ENCODE measurements at places on chromosomes 6 and 20.

GRCh38 chr6:21476112-21476511 lies 117.4 kb upstream of the SOX4 start:
- no peak for DNase-seq

DNA sequence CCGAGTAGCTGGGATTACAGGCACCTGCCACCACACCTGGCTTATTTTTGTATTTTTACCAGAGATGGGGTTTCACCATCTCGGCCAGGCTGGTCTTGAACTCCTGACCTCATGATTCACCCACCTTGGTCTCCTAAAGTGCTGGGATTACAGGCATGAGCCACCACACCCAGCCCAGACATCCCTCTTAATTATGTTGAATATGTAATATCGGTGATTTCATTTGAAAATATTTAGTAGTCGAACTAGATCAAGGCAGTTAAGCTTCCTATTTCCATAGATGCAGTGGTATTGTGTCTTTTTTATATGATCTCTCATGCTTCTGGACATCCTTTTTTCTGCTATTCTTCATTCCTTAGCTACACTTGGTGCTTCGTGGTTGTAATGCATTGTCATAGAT lies 29.7 kb downstream of the ESR1 start:
- DNase-seq = no peak

DNA sequence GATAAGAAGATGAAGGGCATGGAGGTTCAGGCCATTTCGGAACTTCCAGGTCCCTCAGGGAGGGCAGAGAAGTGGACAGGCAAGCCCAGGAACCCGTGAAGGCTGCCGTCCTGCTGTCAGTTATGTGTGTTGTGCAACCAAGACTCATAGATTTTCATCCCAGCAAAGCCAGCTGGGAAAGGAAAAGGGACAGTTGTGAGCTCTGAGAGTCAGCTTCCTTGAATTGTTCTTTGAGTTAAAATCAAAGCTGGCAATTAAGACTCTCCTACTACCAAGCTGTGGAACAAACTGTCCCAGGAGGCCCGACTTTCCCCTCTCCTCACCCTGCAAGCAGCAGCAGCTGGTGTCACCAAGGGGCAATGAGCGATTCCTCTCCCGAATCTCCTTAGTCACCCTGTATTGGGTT lies 46.3 kb upstream of the IYD start:
- DNase-seq = no peak

GRCh38 chr6:134888316-134888715 lies 61.6 kb downstream of the ALDH8A1 start:
- no peak for DNase-seq

DNA sequence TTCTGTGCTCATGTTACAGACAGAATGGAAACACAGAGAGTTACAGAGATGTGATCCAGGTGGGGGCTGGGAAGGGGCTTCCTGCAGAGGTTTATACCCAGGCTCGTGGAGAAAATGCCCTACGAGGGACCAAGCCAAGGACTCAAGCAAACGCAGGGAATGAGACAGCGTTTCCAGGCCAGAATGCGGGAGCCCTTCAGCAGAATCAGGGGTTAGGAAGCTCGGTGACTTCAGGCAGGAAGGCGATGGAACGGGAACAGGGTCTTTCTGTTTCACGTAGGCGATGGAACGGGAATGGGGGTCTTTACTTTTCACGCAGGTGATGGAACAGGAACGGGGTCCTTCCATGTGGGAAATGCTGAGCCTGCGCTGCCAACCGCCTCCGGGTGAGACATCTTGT lies 82.6 kb downstream of the THBS2 start:
- no peak for DNase-seq

- DNase-seq = no peak
These were observed 208.3 kb downstream of the SYNDIG1 start for GRCh38 chr20:24677626-24678315.

Measured in activated T-cell treated with anti-CD3 and anti-CD28 coated beads for 1 hour (primary cell).